ENCODE measurements at places on chromosomes 5 and 9. TPM values are rescaled to one million over a fixed set of nuclear protein-coding genes. Genes with fewer than 3 reads are reported as not detected.

GRCh38 chr5:149583394-149583793 is 2.1 kb downstream of the ARHGEF37 start:
- DNase-seq: no peak

DNA sequence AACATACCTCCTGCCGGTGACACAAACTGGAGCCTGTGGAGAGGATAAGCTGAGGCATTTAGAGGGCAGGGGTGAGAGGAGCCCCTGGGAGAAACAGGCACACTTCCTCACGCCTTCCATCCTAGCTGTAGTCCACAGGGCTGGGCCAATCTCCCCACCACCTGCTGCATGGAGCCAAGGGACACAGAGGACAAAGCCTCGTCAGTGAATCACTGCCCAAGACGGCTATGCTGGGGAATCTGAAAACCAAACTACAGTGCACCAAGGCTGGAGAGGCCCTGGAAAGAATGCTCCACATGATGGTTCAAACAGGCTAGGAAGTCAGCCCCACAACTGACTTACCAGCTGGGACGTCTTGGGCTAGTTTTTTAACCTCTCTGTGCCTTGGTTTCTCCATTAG is 57.0 kb downstream of the SHB start:
- no peak for DNase-seq

- no peak for DNase-seq
Observed at GRCh38 chr9:110591526-110591925, 12.0 kb upstream of the SVEP1 start.

DNA sequence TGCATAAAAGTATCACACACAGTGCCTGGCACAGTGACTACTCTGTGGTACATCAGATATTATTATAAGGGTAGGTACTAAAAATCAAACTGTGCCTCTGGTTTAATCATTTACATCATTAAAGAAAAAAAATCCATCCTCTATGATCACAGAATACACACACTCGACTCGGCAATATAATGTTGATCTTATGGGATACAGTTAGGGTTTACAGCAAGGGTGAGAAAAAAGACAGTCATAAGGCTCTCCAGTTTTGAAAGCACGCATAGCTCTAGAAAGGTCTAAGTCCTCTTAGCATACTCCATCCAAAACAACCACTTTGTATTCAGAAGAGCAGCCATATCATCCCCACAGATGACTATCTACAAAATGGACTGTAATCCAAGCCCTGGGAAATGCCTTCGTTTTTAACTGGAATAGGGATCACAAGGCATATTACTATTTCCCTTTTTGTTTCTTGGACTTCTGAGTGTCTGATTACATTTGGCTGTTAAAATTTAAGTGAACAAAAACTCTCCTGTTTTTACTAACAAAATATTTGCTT is 26.6 kb downstream of the TRPM3 start:
- DNase-seq: no peak

DNA sequence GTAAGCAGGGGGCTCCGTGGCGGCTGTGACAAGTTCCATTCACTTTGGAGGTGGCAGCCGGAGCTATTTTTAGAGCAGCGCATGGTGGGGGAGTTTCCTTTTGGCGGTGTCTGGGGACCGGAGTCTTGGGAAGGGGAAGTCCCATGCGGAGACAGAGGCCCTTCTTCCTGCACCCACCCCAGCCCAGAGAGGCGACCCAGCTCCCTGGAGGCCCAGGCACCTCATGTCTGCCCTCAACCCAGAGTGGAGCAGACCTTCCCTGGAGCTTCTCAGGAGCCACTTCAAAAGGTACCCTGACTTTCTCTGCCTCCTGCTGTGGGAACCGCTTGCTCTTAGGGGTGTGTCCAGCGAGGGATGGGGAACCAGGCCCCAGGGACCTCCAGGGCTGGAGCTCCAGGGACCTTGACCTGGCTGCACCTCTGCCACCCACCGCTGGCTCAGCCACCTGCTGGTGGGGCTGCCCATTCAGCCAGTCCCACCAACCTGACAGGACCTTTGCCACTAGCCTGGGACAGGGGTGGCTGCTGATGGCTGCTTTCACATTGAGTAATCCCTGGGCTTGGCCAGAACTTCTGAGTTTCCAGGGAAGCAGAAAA is 34.1 kb downstream of the NEK6 start:
- DNase-seq: no peak

GRCh38 chr5:148998174-148998797 is 64.6 kb downstream of the SH3TC2 start:
- DNase-seq: no peak

DNA sequence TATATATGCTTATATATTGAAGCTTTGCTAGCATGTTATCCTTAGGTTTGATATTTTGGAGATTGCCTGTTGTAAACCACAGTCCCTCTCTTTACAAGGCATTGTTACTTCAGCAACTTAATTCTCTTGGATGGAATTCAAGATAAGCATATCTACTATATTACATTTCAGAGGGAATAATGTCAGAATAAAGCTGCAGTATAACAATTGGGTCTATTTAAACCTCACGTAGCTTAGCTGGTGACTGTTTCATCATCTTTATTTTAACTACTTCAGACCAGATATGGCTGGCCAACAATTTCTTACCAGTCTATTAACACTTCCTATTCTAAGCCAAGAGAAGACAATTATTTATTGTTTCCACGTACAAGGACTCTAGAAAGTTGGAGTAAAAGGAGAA is 27.1 kb downstream of the ZCCHC10 start:
- no peak for DNase-seq

- DNase-seq: no peak
Observed at GRCh38 chr5:128358826-128359225, 179.2 kb downstream of the FBN2 start.

PCDHGB4 gene
- 4.2 TPM for polyA plus RNA-seq
